H9 (cell line): ENCODE measurements at places on chromosomes 13 and 19. TPM values are rescaled to one million over a fixed set of nuclear protein-coding genes. Genes with fewer than 3 reads are reported as not detected.

SHISA2 gene
- 7.4 and 8.1 TPM in 2 replicates for total RNA-seq

PTPRH gene
- total RNA-seq, result 0.24 and 0.33 TPM in 2 replicates

KLK7 gene
- total RNA-seq, result 0.13 and 0.52 TPM in 2 replicates

LACC1 gene
- 3.0 and 3.7 TPM in 2 replicates for total RNA-seq

SARS2 gene
- total RNA-seq, result 57.4 and 59.7 TPM in 2 replicates

LGI4 gene
- total RNA-seq, result 2.6 and 3.2 TPM in 2 replicates

ABHD13 gene
- 6.1 and 6.2 TPM in 2 replicates for total RNA-seq

ZNF763 gene
- total RNA-seq, result 0.77 and 1.3 TPM in 2 replicates

TMEM190 gene
- 1.5 and 1.6 TPM in 2 replicates for total RNA-seq

APC2 gene
- 0.68 and 2.0 TPM in 2 replicates for total RNA-seq

UBL5 gene
- total RNA-seq, result 393 and 405 TPM in 2 replicates

ZNF738 gene
- 63.2 and 63.3 TPM in 2 replicates for total RNA-seq

VSTM1 gene
- 0.48 TPM in 1 of 2 replicates, not detected in the other for total RNA-seq

HSD11B1L gene
- 8.0 and 9.3 TPM in 2 replicates for total RNA-seq

MBD3L3 gene
- total RNA-seq, result not detected in 2 replicates

DNA sequence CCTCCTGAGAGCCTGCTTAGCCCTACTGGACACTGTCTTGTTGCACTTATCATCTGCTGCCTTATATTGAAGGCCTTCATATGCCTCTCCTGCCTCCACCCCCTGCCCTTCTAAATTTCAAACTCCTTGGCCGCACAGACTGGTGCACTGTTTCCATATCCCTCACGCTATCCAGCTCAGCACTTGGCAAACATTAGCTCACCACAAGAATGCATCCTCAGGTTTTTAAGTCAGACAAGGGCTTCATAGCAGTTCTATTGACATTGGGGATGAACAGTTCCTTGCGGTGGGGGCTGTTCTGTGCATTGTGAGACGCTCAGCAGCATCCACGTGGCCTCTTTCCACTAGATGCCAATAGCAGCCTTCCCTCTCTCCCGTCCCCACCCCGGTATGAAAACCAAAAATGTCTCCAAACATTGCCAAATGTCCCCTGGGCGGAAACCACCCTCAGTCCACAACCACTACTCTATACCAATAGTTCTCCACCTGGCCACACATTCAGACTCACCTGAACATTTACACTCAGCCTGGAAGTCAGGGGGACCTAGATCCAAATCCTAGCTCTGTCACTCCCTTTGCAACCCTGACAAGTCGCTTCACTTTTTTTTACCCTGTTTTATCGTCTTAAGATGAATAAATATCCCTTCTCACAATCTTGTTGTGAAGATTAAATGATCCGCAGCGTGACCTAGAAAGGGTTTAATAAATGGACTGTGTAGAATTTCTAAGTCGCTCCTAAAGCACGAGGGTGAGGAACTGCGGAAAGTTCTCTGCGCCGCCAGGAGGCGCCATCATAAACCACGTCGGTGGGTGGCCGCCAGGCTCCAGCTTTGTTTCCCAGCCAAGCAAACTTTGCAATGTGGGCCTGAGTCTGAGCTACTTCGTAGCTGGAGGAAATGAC is 3.6 kb upstream of the CEACAM3 start:
- DNase-seq, result peak; percentile 73

DNA sequence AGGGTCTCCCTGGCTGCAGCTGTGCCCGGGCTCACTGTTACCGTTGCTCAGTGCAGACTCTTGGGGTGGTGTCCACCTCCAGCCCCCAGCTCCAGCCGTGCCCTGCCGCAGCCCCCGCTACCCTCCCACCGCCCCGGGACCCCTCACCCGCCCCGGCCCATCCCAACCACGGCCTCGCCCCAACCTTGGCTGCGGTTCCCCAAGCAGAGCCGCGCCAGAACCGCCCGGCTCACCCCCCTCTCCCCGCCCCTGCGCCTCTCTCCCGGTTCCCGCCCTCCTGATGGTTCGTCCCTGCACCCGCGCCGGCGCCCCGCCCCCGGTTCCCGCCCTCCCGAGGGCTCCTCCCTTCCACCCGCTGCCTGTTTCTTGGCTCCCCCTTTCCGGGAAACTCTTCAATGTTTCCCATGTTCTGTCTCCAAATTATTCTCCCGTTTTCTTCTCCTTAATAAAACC is 40.3 kb downstream of the ANKRD10 start:
- DNase-seq, result peak; percentile 88

- DNase-seq, result no peak
These were observed 181.6 kb upstream of the GPR12 start for GRCh38 chr13:26942184-26942583.

GRCh38 chr13:71499235-71499634 is 367.8 kb downstream of the DACH1 start:
- no peak for DNase-seq

DNA sequence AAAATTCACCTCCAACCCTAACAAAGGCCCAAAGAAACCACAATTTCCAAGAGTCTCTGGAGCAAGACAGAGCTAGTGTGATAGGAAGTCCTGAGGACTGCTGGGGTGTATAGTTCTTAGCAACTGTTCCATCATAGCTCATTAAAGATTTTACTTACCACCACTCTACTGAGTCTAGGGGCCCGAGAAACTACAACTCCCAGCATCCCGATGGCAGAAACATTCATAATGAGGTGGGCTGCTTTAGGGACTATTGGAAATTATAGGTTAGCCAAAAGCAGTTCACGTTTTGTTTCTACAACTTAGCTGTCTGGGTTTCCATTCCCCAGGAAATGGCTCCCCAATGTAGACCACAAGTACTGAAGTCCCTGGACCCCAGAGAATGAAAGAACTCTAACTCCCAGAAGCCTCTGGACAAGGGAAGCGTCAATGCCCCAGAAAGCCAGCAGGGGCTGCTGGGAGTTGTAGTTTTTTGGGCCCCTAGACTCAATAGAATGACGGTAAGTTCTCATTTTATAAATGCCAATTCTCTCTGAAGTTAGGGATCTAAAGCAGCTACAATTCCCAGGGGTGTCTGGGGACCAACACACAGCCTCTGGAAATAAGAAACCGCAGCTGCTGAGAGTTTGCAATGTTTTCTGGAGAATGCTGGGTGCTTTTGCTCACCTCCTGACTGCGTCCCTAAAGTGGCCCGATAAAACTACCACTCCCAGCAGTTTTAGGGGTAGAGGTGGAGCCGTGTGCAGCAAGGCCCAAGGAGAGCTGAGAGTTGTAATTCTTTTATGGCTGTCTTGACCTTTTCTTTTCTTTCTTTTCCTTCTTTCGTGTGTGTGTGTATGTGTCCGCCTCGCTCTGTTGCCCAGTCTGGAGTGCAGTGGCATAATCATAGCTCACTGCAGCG is 11.1 kb downstream of the FTL start:
- DNase-seq, result no peak

- no peak for DNase-seq
These were observed 1071.2 kb downstream of the EFNB2 start for GRCh38 chr13:105464249-105464648.

DNA sequence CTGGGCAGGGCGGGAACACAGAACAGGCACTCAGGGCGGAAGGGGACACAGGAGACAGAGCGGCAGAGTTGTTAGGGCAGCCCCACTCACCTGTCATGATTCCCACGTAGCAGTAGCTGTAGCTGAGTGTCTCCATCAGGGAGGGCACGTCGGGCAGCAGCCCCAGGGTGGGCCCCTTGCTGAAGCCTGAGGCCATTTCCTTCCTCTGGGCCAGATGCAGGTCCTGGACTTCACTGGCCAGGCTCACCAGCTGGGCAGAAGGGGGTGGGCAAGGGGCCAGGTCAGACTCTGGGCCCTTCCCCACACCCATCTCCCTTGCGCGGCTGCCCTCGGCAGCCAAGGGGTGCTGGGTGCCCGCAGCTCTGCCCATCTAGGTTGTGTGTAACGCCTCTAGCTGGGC is 5.9 kb downstream of the MBOAT7 start:
- DNase-seq, result no peak

DNA sequence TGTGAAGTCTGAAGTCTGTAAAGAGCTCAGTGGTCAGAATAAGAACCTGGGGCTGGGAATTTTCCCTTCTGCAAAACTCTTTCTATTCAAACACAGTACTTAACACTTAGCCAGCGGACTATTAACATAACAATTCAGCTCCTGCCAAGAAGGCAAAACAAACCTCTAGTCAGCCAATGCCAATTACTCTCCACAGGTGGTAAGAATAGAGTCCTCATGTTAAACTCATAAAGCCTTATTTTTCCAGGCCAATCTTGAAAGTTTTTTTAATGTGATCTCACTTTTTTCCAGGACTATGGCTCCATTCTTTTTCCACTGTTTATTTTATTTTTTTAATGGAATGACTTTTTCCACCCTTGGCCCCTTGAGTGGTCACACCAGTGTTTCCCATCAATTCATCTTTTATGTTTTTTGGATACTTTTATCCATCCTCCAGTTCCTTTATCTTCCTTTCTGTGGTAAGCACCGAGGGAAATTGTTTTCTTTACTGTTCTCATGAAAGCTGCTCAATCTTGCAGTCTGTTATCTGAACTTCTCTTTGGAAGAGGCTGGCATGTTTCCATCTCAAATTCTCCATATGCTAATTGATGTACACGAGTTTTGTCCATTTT is 217.3 kb downstream of the LHFPL6 start:
- peak; percentile 47 for DNase-seq

- peak; percentile 41 for DNase-seq
These were observed 56.2 kb upstream of the AKAP11 start for GRCh38 chr13:42215578-42216421.

GRCh38 chr13:41811588-41812021 is 149.3 kb downstream of the VWA8 start:
- DNase-seq, result no peak

- DNase-seq, result no peak
These were observed 66.2 kb upstream of the GPR183 start for GRCh38 chr13:99373436-99373835.

GRCh38 chr13:94878602-94879165 is 166.3 kb upstream of the SOX21 start:
- no peak for DNase-seq

- no peak for DNase-seq
These were observed 112.7 kb downstream of the OLFM4 start for GRCh38 chr13:53141336-53141735.

- DNase-seq, result peak; percentile 31
These were observed 2.7 kb upstream of the ZFP82 start for GRCh38 chr19:36420961-36421748.

DNA sequence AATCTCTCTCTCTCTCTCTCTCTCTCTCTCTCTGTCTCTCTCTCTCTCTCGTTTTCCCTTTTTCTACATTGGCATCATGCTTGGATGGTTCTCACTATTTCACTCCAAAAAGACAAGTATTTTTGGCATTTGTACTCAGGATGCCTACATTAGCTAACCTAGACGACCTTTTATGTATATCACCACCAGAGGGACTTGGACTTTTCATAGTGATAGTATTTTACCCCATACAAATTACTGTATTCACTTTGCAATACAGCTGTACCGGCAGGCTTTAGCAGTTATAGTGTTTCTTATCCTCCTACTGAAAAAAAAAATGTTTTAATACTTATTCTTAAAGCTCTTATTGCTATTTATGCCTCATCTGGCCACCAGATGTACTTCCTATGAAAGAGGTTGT is 687.2 kb upstream of the KLHL1 start:
- no peak for DNase-seq

DNA sequence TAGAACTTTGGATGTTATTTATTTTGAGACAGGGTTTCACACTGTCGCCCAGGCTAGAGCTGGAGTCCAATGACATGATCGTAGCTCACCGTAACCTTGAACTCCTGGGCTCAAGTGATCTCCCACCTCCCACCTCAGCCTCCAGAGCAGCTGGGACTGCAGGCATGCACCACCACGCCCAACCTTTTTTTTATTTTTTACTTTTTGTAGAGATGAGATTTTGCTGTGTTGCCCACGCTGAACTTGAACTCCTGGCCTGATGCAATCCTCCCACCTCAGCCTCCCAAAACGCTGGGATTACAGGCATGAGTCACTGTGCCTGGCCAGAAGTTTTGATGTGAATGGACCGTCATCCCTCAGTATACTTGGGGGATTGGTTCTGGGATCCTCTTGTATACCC is 13.7 kb downstream of the ANKRD27 start:
- DNase-seq, result no peak

DNA sequence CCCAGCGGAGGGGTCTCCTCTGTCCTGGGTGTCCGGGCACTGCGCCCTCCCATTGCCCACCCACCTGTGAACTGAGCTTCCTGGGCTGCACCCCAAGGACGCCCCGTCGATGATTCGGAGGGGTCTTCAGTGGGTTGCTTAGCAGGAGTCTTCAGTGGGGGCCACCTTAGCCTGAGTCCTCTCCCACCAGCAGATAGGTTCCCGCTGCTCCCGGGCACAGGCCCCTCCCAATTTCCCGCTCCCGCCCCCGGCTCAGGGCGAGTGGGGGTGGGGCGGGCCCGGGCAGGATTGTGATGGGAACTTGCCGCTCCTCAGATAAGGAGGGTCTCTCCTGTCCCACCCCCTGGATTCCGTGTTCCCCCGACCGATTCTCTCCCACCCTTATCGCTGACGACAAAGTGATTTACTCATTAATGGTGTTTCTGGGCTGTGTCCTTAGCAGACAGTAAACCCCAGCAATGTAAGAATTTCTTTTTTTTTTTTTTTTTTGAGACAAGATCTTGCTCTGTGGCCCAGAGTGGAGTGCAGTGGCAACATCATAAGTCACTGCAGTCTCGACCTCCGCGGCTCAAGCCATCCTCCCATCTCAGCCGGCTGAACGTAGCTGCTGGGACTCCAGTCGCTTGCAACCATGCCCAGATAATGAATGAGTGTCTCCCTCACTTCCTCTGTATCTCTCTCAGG is 655 bp upstream of the S1PR5 start:
- DNase-seq, result peak; percentile 77

DNA sequence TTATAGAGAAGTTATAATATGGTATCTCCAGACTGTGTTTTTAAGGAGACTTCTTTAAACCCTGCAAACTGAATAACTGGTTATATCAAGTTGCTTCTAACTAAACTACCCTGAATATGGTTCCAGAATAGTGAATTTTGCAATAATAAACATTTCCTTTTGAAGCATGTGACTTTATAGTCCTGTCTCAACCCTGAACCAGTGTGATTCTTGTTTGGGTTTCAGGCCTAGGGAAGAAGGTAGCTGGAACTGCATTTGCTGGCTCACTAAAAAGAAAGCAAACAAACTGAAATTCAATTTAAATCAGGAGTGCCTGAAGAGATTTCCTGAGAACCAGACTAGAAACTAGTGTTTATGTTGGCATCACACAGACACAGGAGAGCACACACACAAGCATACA is 4.9 kb downstream of the ARHGEF7 start:
- DNase-seq, result no peak

DNA sequence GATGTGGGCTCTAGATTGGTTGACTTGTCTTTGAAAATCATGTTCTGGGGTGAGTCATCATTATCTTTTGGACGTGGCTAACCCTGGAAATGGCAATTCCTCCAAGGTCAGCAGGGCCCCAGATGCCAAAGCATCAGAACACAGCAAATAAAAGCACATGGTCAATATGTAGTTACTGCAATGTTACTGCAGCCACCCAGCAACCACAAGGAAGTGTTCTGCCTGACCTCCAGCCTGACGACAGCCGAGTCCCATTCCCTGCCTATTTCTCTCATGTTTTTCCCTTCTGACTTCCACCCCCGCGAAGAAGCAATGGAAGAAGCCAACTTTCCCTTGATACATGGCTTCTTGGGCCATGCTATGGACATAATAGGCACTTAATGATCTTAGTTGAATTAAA is 577.9 kb downstream of the IRS2 start:
- DNase-seq, result no peak
